HFFc6 (cell line): ENCODE measurements at places on chromosomes 16 and 17.

DNA sequence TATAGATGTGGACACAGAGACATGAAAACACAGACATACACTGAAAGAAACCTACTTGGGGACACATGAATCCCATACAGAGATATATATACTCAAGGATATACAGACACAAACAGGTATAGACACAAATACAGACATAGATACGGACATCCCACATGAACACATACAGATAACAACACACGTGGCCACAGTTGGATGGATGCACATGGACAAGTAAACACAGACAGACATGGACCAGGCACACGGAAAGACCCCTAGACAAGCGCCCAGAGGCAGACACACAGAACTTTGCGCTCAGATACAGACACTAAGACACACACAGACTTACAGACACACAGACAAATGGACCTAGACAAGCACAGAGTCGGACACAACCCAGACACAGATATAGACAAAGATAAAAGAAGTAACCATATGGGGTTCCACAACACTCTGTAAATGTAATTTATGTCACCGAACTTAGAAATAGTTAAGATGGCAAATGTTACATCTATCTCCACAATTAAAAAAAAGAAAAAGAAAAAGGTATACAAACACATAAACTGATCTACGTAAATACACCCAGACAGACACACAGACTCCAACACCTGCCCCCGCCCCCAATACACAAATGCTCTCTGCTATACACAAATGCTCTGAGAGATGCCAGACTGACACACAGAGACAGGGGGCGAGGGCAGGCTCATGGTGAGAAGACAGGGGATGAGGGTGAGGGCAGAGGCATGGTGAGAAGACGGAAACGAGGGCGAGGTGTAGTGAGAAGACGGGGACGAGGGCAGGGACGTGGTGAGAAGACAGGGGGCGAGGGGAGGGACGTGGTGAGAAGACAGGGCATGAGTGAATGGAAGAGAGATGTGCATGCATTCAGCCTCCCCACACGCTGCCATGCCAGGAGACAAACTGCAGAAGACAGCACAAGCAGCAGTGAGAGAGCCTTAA, 118.3 kb downstream of the SMG6 start:
- peaks cover 37% of the 10 kb centered on the region for H3K36me3 ChIP-seq
- no peak overlapping the region for H3K4me3 ChIP-seq
- H3K27me3 ChIP-seq = peaks cover 3% of the 10 kb centered on the region
- peaks cover 56% of the 10 kb centered on the region for H3K4me1 ChIP-seq

- H3K27me3 ChIP-seq = no peaks in the 10 kb centered on the region
- peak; percentile 40 for DNase-seq
- peaks cover 7% of the 10 kb centered on the region for H3K36me3 ChIP-seq
- H3K27ac ChIP-seq = peak overlapping the region; percentile 96
- peak overlapping the region; percentile 82 for H3K4me3 ChIP-seq
- H3K4me1 ChIP-seq = peaks cover 91% of the 10 kb centered on the region
Measured at GRCh38 chr17:66467766-66468165, 165.4 kb downstream of the PRKCA start.

DNA sequence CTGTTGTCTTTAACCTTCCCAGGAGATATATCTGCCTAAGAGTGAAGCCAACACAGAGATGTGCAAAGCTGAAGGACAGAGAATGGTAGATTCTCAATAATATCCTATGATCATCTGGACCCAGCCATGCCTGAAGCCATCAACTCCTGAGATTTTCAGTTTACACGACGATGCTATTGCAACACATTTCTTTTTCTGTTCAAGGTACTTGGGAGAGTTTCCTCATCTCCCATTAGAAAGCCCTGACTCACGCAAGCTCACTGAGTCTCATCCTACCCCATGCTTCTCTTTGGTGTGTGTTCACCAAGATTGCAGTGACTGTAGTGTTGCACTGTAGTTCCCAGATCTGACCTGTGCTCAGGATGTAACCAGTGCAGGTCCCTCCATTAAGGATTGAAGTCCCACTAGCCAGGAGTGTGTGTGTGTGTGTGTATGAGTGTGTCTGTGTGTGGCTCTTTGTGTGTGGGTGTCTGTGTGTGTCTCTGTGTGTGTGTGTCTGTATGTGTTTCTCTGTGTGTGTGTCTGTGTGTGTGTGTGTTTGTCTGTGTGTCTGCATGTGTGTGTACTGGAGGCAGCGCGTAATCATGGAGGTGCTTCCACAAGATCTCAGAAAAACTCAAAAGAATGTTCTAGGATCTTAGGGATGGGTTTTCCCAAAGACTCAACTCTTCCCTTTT, 15.5 kb downstream of the CES1 start:
- H3K36me3 ChIP-seq = no peaks in the 10 kb centered on the region
- no peak overlapping the region for H3K27ac ChIP-seq
- no peaks in the 10 kb centered on the region for H3K4me1 ChIP-seq
- H3K27me3 ChIP-seq = peaks cover 8% of the 10 kb centered on the region
- DNase-seq = no peak

DNA sequence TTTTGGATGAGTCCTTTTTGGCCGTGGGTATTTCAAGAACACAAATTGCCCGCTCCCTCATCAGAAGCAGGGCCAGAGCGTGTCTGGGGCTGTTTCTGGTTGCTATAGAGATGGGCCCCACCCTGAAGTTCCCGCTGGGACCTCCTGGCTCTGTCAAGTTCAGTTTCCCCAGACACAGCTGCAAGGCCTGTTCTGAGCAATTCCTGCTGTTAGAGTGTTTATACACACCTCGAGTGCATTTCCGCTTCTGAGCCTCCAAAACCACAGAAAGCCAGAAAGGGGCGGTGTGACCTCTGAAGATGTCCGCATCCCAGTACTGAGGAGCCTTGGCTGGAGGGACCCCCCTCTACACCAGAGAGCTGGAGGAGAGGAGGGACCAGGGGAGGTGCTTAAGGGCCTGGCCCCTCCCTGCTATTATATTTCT, 9.3 kb upstream of the WBP2 start:
- no peaks in the 10 kb centered on the region; the same call in none of the 2 replicates for H3K27me3 ChIP-seq
- no peak overlapping the region for H3K4me3 ChIP-seq
- H3K4me1 ChIP-seq = peaks cover 23% of the 10 kb centered on the region
- peak overlapping the region; percentile 52 for H3K27ac ChIP-seq

DNA sequence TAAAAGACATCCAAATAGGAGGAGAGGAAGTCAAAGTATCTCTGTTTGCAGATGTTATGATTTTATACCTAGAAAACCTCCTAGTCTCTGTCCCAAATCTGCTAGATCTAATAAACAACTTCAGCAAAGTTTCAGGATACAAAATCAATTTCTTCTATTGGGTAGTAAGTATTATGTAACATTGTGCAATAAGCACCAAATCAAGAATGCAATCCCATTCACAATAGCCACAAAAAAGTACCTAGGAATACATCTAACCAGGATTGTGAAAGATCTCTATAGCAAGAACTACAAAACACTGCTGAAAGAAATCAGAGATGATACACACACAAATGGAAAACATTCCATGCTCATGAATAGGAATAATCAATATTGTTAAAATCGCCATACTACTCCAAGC, 13.0 kb downstream of the NLRP1 start:
- H3K27me3 ChIP-seq = no peaks in the 10 kb centered on the region
- H3K27ac ChIP-seq = no peak overlapping the region
- no peaks in the 10 kb centered on the region for H3K4me1 ChIP-seq

DNA sequence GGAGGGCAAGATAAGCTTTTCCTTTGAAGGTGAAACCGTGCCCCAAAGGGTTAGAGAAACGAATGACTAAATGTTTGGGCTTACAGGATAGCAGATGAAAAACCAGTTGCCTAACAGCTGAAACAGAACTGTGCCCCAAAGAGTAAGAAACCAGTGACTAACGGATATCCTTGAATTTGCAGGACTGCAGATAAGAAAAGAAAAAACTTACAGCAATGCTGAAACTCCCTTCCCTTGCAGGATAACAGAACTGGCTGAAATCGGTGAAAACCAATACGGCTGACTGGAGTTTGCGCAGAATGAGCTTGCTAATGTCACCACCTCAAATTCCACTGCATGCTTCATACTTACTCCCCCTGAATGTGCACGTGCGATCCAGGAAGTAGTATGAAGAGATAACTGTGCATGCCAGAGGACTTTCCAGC, 175.2 kb upstream of the NLRP1 start:
- no peak for DNase-seq
- H3K4me3 ChIP-seq = no peak overlapping the region
- H3K27me3 ChIP-seq = peaks cover 21% of the 10 kb centered on the region
- H3K4me1 ChIP-seq = no peaks in the 10 kb centered on the region; the same call in 1 of the 2 replicates
- 0 out of 2 replicates have a peak, but pooled peaks cover 4% of the 10 kb centered on the region for H3K36me3 ChIP-seq
- no peak overlapping the region for H3K27ac ChIP-seq
